Hippocampal formation (tissue), 2 donors: ENCODE measurements at places on chromosomes 5 and 9.
A peak's percentile ranks its signal among the peaks of the same experiment; 100 is the strongest.

- DNase-seq = no peak
Observed at GRCh38 chr5:98836175-98836574, 62.7 kb downstream of the RGMB start.

GRCh38 chr5:93793159-93793781 is 51.9 kb upstream of the POU5F2 start:
- no peak for DNase-seq

DNA sequence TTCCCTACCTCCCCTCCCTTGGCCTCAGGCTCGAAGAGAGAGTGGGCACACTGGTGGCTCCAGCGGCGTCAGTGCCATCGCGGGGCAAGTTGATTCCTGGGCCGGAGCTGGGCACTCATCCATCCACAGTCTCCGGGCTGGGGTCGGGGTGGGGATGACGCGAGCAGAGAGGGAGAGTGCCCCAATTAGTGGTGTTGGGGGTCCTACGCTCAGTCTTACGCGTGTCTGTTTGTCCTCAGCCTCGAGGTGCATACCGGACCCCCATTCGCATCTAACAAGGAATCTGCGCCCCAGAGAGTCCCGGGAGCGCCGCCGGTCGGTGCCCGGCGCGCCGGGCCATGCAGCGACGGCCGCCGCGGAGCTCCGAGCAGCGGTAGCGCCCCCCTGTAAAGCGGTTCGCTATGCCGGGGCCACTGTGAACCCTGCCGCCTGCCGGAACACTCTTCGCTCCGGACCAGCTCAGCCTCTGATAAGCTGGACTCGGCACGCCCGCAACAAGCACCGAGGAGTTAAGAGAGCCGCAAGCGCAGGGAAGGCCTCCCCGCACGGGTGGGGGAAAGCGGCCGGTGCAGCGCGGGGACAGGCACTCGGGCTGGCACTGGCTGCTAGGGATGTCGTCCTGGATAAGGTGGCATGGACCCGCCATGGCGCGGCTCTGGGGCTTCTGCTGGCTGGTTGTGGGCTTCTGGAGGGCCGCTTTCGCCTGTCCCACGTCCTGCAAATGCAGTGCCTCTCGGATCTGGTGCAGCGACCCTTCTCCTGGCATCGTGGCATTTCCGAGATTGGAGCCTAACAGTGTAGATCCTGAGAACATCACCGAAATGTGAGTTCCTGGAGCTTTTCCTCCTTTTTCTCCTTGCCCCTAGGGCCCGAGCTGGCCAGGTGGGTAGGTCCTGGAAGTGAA is 861 bp downstream of the NTRK2 start:
- peak; percentile 67 for DNase-seq

DNA sequence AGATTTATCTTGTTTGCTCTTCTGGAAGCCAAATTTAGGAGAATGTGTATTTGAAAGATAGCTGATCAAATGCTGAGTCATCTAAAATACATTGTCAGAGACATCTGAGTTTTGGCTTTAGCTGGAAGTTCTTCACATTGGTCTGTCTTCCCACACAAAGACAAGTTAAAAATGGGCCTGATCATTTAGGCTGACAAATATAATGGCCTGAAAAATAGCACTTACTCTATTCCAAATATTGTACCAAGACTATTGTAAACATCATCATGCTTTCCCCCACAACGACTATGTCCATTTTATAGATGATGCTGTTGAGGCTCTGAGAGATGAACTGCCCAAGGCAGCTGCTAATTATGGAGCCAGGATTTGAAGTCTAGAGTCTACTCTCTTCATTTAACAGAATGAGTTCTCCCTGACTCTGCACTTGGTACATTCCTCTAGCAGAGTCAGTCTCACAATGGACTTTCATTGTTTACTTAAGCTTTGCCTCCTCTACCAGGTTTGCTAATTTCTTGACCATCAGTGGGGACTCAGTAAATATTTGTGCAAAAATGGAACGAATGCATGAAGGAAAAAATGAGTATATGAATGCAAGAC is 619.4 kb upstream of the KLF4 start:
- no peak for DNase-seq

GRCh38 chr9:5089737-5090136 is 95.7 kb downstream of the INSL6 start:
- no peak for DNase-seq

GRCh38 chr5:55597014-55597981 is 62.5 kb upstream of the PLPP1 start:
- DNase-seq = no peak

DNA sequence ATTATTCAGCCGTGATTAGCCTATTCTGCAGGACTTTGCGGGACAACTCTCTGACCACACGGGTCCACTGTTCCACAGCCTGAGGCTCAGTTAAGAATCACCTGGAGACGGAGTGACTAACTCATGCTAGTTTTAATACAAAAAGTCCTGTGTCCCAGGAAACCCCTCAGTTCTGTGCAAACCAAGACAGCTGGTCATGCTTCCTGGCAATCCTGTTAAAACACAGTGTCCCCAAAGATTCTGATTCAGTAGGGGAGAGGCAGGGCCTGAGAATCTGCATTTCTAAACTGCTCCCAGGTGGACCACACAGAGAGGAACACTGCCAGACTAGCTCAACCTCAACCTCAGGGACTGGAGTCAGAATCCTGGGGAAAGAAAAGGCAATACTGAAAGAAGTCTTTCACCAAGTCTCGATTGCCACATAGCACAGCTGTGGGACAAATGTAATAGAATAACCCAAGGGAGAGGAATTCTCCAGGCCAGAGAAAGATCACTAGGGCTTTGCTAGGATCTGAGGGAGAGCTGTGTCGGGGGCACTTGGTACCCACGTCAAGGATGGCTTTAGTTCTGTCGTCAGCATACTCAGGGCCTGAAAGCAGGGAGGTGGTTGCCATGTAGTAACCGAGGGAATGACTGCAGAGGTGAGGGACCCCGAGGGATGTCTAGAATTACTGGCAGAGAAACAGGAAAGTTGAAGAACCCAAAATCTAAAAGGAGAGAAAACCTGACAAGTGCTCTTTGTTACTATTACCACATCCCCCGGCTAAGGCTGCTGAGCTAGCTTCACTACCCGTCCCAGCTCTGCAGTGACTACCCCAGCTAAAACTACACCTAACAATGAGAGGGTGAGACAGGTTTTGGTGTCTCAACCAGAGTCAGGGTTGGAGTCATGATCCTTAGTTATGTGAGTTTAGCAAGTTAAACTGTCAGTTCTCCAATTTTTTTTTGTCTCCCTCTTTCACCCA is 8.6 kb downstream of the SUSD1 start:
- no peak for DNase-seq

DNA sequence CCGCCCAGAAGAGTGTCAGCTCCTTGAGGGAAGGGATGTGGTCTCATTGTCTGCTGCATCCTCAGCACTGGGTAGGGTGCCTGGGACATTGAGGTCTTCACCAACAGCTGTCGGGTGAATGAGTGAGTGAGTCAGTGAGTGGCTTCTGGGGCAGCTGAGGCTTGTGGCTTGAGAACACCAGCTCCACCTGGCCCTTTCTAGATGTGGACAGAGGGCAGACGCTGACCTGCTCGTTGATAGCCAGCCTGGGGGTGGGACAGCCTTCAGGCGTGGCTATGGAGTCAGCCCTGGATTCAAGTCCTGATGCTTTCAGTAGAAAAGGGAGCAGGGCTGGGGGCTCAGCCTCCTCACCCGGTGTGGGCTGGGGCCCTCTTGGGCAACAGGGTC is 215.1 kb downstream of the C9orf50 start:
- DNase-seq = no peak

GRCh38 chr5:112329419-112330090 is 89.5 kb downstream of the EPB41L4A start:
- DNase-seq = no peak

GRCh38 chr9:38208206-38208901 is 139.3 kb upstream of the SHB start:
- no peak for DNase-seq

- no peak for DNase-seq
Observed at GRCh38 chr5:178468196-178468685, 122.0 kb downstream of the COL23A1 start.

- no peak for DNase-seq
Observed at GRCh38 chr5:105504-106070, 13.6 kb downstream of the PLEKHG4B start.

DNA sequence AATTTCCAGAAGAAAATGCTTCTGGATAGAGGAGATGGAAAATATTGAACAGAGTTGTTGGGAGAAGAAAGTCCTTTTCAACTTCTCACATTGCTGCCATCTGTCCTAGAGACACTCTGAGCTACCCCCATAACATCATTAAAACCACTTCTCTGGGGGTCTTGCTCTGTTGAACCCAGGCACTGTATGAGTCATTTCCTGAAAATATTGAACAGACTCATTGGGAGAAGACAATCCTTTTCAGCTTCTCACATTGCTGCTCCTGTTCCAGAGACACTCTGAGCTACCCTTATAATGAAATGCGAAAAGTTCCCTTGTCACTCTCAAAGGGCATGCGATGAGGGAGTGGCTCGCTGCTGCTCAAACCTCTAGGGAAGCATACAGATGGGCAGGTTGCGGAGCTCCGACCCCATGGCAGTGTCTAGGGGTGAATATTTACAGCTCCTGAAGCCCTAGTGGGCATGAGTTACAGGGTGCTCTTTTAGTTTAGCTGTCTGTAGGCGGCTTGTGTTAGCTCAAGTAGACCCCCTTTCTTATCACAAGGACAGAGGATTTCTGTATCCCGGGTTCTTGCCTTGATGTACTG is 90.7 kb downstream of the CDKN2A start:
- no peak for DNase-seq

GRCh38 chr5:31156631-31157160 is 36.8 kb upstream of the CDH6 start:
- DNase-seq = no peak

DNA sequence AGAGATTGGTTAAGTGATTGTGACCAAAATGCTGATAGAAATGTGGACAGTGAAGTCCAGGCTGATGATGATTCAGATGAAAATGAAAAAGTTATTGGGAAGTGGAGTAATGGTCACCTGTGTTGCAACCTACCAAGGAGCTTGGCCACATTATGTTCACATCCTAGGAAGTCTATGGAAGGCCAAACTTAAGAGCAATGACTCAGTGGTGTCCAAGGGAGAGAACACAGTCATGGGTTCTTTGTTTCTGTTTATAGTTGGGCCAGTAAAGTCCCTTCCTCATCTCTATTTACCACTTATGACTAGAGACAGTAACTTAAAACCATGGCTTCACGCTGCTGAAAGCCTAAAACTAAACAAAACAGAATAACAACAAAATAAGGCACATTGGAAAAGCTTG is 555.3 kb upstream of the DAB2 start:
- no peak for DNase-seq
